Heart left ventricle (tissue), 16 donors: ENCODE measurements at places on chromosomes 1 and 21. TPM values are rescaled to one million over a fixed set of nuclear protein-coding genes. Genes with fewer than 3 reads are reported as not detected.

GRCh38 chr21:31262728-31263127 lies 81.3 kb downstream of the TIAM1 start:
- H3K27me3 ChIP-seq = no peaks in the 10 kb centered on the region
- H3K36me3 ChIP-seq = no peaks in the 10 kb centered on the region
- H3K27ac ChIP-seq = no peak overlapping the region
- no peak overlapping the region for H3K4me3 ChIP-seq
- H3K4me1 ChIP-seq = peaks cover 10% of the 10 kb centered on the region

- no peak for DNase-seq
- no peak overlapping the region for H3K27ac ChIP-seq
- H3K4me1 ChIP-seq = no peaks in the 10 kb centered on the region
- no peaks in the 10 kb centered on the region for H3K36me3 ChIP-seq
- no peaks in the 10 kb centered on the region for H3K27me3 ChIP-seq
Measured at GRCh38 chr1:14843525-14843924, 245.0 kb downstream of the KAZN start.

DNA sequence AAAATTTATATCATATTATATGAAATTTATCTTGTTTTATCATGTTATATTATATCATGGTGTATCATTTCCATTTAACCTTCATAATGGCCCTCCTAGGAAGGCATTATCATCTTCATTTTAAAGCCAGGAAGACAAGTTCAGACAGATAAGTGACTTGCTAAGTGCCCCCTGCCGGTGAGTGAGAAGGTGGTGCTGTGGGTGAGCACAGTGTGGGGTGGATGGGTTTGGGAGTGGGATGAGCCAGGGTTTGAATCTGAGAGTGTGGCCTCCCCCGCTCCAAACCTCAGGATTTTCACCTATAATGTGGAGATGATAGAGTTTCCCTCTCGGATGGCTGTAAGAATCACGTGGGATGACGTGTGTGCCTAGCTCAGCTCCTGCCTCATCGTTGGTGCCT lies 108.7 kb upstream of the IGSF21 start:
- H3K36me3 ChIP-seq = no peaks in the 10 kb centered on the region
- no peak for DNase-seq
- H3K27me3 ChIP-seq = no peaks in the 10 kb centered on the region
- H3K4me3 ChIP-seq = no peak overlapping the region
- H3K4me1 ChIP-seq = no peaks in the 10 kb centered on the region

- H3K27me3 ChIP-seq = no peaks in the 10 kb centered on the region
- H3K27ac ChIP-seq = no peak overlapping the region
- no peak overlapping the region for H3K4me3 ChIP-seq
- H3K36me3 ChIP-seq = no peaks in the 10 kb centered on the region
Measured at GRCh38 chr1:238005116-238005515, 114.4 kb upstream of the ZP4 start.

DNA sequence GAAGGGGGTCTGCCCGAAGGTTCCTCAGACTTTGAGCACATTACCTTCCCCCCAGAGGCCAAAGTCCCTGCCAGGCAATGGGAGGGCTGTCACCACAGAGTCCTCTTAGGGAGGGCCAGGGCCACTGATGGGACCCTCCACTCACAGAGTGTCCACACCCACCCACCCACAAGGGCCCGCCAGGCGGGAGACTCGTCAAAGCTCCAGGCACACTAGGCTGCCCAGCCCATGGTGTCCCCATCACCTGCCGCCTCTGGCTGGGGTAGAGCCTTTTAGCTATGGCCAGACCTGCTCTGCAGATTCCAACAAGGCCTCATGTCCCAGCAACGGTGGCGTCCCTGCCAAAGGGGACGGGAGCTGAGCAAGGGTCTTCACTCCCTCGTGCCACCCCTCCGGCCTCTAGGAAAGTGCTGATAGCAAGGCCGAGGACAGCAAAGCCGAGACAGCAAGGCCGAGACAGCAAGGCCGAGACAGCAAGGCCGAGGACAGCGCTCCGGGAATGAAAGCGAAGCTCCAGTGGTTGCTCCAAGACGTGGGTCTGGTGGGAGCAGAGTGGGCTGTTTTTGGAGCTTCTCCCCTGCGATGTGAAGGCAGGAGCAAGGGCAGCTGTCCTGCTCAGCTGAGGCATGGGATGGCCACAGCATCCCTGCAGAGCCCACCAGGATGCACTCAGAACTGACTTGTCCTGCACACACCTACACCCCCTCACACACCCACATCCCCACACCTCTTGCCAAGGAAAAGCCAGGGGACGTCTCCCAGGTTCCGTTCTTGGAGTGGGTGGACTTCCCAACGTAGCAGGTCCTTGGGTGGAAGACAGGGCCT lies 123.4 kb downstream of the CRYAA start:
- H3K27ac ChIP-seq = no peak overlapping the region
- H3K4me1 ChIP-seq = no peaks in the 10 kb centered on the region
- H3K4me3 ChIP-seq = no peak overlapping the region

DNA sequence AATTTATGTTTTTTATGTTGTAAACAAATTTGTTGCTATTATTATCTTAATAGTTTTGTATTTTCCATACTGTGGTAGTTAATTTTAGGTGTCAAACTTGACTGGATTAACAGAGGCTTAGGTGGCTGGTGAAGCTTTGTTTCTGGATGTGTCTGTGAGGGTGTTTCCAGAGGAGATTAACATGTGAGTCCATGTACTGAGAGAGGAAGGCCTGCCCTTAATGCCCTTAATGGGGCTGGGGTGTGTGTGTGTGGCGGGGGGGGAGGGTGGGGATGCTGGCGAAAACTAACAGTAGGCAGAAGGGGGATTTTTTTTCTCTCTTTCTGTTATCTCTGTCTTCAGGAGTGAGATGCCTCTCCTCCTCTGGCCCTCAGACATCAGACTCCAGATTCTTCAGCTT lies 1.9 kb downstream of the OR14A16 start:
- no peaks in the 10 kb centered on the region for H3K4me1 ChIP-seq
- H3K27me3 ChIP-seq = no peaks in the 10 kb centered on the region
- no peaks in the 10 kb centered on the region for H3K36me3 ChIP-seq
- no peak for DNase-seq
- H3K4me3 ChIP-seq = no peak overlapping the region

GRCh38 chr21:31671146-31671716 lies 11.7 kb downstream of the SOD1 start:
- H3K4me1 ChIP-seq = peaks cover 24% of the 10 kb centered on the region
- H3K27me3 ChIP-seq = no peaks in the 10 kb centered on the region

DMRTA2 gene
- not detected for total RNA-seq

LIPI gene
- total RNA-seq = not detected

CACNA1E gene
- 0.13 TPM for total RNA-seq
